ENCODE measurements at places on chromosomes 1 and 21.

DNA sequence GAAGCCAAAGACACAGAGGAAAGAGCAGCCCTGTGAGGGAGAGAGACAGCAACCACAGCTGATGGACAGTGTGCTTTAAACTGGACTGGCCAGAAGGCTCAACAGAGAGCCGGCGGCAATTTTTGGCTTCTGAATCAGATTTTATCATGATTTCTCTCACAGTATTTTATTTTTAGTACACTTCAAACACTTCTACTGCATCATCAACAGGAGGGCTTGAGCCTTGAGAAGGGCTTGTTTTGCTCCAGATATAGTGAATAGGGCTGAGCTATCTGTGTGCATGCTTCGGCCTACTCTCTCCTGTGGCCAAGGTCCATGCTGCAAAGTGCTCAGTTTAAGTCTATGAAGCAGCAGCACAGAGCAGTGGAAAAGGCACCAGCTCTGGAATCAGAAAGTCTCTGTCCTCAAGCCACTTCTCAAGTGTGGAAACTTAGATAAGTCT lies 33.3 kb downstream of the ADCY10 start:
- no peak for DNase-seq

DNA sequence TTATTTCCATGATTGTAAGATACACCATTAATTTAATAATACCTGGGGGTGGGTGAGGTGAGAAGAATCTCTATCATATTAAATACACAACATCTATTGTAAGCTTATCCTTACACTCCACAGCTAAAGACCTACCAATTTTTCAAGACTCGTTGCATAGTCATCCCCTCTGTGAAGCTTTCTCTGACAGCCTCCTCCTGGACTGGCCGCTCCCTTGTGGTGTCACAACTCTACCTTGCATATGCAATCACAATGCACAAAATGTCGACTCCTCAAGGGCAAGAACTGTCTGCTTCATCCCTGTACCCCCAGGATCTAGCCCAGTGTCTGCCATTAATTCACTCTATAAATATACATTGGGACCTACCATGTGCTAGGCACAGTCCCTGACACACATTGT lies 2.4 kb upstream of the PTGFRN start:
- DNase-seq, result no peak

- no peak for DNase-seq
These were observed 22.4 kb downstream of the DHCR24 start for GRCh38 chr1:54864460-54865208.

GRCh38 chr1:109513110-109513710 lies 3.7 kb upstream of the AMIGO1 start:
- DNase-seq, result no peak

DNA sequence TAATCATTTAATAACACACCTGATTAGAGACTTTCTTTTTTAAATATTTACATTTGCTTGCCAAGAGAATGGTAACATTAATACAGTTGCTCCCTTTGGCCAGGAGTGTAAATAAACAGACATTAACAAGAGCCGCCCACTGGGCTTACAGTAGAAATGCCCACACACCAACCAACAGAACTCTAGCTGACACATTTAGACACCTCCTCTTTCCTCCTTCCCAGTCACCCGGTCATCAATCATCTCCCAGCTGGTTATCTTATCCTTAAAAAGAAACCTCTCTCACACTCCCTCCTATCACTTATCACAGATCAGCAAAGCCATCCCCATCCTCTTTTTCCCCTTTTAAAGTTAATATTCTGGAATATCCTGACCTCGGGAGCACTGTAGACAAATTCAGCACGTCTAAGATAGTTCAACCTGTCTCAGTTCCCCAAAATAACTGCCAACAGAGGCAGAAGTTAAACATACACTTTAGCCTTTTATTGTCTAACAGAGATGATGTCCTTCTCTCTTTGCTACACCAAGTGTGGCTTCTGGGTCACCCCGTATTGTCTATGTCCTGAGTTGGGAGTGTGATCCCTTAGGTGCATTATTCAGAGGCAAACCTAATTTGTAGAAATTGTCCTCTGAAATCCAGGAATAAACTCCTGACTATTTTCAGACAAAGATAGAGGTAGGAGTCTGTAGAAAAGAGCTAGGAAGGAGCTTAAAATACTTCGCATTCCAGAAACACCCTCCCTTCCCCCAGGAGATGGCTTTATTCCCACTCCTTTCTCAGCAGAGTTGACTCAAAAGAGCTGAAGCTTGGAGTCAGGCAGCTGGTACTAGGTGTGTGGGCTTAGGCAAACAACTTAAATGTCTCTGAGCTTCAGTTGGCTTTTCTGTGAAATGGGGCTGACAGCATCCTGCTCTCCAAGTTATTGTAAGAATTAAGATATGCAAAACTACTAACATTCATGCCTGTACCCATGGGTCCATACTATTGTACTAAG lies 8.8 kb downstream of the MYCL start:
- DNase-seq, result peak; percentile 15

GRCh38 chr1:42358791-42359190 lies 21.8 kb upstream of the RIMKLA start:
- no peak for DNase-seq

All from AML-193 (cell line).